ENCODE measurements at places on chromosomes 16 and 17.
A peak's percentile ranks its signal among the peaks of the same experiment; 100 is the strongest.

- no peak for DNase-seq
Observed at GRCh38 chr16:57618296-57619132, 9.9 kb upstream of the ADGRG1 start.

DNA sequence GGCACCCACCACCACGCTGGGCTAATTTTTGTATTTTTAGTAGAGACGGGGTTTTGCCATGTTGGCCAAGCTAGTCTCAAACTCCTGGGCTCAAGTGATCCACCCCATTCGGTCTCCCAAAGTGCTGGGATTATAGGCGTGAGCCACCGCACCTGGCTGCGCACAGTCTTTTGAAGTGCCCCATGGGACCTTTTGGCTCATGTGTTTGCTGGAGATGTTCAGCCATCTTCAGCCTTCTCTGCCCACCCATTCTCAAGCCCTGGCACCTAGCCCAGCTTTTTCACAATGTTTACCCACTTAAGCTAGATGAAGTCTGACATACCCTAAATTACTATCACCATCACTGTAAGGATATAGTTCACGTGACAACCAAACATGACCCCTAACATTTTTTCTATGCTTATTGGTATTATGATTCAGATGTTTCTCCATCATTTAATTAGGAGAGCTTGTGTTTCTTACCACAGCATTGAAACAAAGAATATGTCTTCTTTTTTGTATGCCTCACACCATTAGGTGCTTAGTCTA, 32.3 kb downstream of the PECAM1 start:
- no peak for DNase-seq

GRCh38 chr17:77666881-77667395, 291.6 kb upstream of the TNRC6C start:
- DNase-seq, result peak; percentile 67

DNA sequence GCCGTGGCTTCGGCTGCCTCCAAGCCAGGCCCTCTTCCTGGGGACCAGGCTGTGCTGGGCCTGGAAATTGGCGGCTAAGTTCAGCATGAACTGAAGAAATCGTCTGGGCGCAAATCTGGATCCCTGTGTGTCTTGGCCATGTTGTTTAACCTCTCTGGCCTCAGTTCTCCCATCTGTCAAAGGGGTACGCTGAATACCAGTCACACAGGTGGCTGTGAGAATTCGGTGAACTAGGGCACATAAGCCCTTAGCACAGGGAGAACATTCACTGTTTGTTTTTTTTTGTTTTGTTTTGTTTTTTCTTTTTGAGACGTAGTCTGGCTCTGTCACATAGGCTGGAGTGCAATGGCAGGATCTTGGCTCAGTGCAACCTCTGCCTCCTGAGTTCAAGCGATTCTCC, 19.0 kb downstream of the LASP1 start:
- no peak for DNase-seq

GRCh38 chr16:21656795-21657768, 4.7 kb upstream of the IGSF6 start:
- DNase-seq, result peak; percentile 26

DNA sequence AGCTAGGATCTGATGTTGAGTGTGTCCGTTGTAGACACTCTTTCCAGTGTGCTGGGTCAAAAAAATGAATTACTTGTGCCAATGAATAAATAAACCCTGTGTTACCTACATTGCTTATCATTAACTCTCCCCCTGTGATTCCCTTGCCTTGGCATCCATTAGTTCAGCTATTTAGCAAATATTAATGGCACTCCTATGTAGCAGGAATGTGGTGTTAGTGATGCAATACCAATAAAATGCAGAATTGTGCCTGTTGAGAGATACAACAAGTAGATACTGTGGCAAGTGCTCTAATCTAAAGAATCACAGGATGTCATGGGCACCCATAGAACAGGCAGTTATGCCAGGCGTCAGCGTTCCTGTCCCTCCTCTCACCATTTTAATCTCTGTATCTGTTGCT, 343.2 kb downstream of the PMP22 start:
- DNase-seq, result no peak

DNA sequence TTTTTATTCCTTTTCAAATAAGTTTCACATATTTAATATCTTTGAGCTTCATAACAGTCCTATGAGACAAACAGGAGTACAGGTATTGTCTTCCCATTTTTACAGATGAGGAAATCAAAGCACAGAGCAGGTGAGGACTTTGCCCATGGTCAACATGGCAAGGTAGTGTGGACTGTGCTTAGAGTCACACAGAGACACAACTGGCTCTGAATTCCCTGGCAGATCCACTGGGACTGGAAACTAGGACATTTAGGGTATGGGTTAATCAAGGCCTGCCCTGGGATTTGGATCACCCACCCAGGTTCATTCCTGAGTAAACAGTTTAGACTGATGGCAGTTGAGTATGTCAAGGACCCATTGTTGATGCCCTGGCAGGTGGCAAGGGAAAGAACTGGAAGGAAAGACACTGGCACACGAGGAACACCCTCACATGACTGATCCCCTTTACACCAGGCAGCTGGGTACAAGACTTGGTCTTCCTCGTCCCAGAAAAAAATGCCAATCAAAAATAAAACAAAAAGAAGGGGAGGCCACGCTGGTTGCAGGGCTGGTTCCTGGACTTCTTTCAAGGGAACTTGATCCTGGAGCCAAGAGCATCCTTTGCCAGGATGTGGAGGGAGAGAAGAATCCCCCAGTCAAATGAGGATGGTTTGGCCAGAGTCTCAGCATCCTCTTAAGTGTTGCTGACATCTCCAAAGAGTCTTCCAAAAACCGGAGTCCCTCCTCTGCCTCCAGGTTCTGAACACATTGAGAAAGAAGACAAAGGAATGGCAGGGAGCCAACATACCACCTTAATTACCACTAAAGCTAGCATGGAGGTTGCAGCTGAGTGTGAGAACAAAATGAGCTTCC, 34.9 kb downstream of the CHD9 start:
- DNase-seq, result no peak

GRCh38 chr17:4600563-4600962, 16.2 kb downstream of the SMTNL2 start:
- no peak for DNase-seq

DNA sequence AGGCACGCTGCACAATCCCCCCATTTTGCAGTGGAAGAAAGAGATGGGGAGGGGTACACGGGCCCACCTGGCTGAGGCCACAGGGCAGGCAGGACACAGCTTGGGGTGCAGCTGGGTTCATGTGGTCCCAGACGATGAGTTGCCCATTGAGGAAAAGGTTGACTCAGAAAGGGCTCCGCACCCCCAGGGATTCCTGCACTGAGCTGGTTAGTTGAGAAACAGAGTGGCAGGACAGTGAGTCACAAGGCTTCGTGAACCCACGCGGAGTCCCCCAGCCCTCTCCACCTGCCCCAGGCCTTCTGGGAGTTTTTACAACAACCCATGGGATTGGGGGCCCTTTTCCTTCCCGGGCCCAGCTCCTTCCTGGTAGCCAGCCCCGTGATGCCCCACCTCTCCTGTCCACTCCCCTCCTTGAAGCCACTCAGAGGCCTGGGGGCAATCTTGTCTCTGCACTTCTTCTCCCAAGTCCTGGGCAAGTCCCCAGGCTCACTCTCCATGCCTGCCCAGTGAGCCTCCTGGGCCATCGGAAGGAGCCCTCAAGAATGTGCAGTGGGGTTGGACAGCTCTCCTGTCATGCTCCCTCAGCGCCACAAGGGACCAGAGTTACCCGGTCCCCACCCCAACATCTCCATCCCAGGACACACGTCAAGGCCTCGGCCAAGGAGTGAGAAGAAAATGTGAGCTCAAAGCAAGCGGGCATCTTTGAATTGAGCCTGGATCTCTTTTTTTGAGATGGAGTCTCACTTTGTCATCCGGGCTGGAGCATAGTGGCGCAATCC, 251.2 kb downstream of the PARN start:
- no peak for DNase-seq

GRCh38 chr16:77675464-77676324, 46.6 kb upstream of the NUDT7 start:
- peak; percentile 61 for DNase-seq

DNA sequence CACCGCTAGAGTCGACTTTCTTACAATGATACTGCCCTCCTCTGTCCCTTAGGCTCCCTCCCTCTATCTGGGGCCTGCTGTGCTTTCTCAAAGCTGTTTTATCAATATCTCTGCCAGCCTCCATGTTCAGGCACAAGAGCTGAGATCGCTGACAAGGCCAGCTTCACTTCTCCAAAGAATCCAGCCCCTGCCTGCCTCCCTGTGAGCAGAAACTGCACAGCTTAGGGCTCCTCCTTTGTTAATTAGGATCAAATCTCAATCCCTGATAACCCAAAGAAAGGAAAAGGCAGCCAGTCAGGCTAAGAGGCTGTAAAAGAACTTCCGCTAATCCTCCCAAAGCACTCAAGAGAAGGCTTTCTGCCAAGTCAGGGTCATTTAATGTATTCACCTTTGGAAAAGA, 616.0 kb upstream of the CDH11 start:
- DNase-seq, result no peak

- no peak for DNase-seq
Observed at GRCh38 chr17:27532269-27533263, 76.3 kb downstream of the KSR1 start.

DNA sequence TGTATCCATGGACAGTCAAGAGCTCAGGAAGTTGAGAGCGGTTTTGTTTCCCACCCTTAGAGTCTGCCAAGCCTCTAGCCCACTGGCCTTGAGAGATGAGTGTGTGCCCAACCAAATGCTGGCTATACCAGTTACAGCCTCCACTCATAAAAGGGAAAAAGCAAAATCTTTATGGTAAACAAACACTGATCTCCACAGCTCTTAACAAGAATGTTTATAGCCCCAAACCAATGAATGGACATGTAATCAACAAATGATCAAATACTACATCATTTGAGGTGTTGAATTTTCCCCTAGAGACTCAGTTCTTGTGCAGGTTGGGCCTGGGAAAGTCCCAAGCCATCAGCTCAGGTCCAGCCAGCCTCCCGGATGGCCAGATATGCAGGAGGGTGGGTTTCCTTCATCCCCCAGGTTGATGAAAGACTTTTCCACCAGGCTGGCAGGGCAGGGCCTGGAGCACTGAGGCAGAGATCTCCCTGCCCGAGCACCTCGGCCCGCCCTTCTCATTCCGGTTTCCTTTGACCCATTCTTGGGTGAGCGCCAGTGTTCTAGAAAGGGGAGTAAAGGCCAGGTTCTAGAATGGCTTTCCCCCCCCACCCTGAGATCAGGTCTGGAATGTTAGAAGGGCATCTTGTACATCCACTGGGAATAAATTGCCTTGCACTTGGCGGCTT, 3.9 kb upstream of the EFTUD2 start:
- no peak for DNase-seq

GRCh38 chr16:74078511-74079231, 217.9 kb upstream of the PSMD7 start:
- no peak for DNase-seq

DNA sequence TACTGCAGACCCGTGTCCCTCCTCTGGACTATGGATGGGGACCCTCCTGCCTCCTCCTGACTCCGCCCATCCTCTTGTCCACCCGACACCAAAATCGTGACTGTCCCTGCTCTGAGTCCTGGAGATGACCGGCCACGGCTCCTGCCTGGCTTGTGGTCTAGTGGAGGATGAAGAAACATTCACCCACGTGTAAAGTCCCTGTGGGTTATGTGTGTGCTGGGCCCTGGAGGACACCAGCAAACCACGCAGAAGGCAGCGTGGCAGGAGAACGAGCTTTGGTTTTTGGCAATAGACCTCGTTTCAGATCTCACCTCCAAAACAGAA, 11.9 kb downstream of the SPNS2 start:
- DNase-seq, result no peak

DNA sequence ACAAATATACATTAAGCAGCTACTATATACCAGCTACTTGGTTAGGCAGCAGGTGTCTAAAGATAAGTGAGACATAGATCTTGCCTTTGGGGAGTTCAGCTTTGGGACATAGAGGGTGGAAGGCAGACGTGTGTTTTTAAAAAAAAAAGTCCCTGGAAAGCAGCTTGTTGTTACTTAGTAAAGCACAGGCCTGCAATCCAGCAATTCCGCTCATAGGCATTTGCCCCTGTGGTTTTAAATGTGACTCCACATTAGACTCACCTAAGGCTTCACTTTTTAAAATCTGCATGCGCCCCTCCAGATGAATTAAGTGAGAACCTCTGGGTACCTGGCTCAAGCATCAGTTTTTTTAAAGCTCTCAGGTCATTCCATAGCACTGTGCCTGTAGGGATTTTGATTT, 7.2 kb upstream of the MLYCD start:
- no peak for DNase-seq

GRCh38 chr17:48908853-48909394, 717 bp downstream of the UBE2Z start:
- DNase-seq, result peak; percentile 90

GRCh38 chr17:81365148-81365600, 30.1 kb upstream of the BAHCC1 start:
- DNase-seq, result peak; percentile 25

GRCh38 chr16:75402821-75403475, 30.4 kb downstream of the CFDP1 start:
- DNase-seq, result no peak

GRCh38 chr17:80772906-80773242, 218.8 kb upstream of the CHMP6 start:
- no peak for DNase-seq

- DNase-seq, result no peak
Observed at GRCh38 chr17:41284043-41284442, 8.5 kb downstream of the KRTAP9-7 start.

All from activated naive CD4-positive, alpha-beta T cell treated with Interleukin-2 at 50 U/mL for 16 hours (primary cell).